ENCODE measurements at places on chromosomes 12 and 14.

DNA sequence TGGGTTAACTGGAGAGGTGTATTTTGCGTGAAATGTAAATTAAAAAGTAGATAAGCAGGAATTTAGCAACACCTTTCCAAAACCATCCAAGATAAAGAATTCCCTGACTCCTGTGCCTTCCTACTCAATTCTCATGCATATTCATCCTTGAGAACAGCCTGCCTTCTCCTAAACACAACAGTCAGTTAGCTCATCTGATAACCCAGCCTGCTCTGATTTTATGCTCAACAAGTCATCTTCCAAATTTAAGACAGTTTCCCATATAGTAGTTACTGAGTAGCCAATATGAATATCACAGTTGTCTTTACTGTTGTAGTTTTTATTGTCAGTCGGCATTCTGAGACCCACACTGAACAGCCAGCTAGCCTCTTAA is 27.1 kb downstream of the CPNE8 start:
- no peak for DNase-seq

- no peak for DNase-seq
These were observed 14.4 kb downstream of the LRCOL1 start for GRCh38 chr12:132596016-132596415.

- no peak for DNase-seq
These were observed 56.4 kb downstream of the KDM5A start for GRCh38 chr12:332581-333205.

GRCh38 chr14:24978862-24979724 is 70.9 kb downstream of the STXBP6 start:
- no peak for DNase-seq

DNA sequence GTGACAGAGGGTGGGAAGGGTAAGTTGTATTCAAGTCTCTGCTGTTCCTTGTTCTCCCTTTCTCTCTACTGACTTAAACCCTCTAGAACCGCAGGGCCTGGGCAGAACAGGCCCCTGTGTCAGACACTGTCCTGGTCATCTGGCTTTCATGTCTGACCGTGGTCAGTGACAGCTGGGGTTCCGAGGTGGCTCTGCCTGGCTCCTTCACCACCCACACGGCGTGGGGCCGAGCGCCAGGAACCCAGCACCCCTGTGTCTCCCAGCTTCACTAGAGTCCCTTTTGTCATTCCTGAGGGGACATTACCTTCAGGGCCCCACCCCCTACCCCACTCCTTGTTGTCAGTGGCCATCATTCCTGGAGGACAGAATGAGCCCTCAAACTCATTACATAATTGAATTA is 168.9 kb downstream of the ADGRD1 start:
- no peak for DNase-seq

DNA sequence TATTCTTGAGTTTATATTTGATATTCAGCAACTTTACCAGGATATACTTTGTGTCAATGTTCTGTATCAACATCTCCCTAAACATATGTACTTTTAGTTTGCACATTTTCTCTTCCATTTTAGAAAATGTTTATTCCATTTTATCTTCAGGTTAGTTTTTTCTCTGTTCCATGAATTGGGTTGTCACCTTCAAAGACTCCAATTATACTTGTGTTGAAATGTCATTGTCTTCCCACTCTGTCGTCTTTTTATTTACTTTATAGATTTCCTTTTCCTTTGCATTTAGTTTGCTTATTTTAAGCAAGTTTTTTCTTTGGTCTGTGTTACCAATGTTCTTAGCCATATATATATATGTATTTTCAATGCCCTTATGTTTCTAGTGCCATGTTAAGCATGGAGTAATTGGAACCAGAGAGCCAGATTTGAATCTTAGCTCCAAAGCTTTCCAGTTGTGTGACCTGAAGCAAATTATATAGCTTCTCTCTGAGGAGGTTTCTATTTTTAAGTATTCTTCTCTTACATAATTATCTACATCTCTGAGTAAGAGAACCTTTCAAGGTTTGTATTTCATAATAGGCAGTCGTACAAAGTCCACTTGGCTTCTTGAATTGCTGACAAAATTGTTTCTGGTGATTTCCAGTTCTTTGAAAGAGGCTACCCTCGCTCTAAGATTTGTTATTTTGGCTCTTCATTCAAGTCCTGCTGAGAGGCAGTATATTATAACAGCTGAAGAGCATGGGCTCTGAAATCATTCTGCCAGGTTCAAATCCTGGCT is 85.8 kb upstream of the DYRK2 start:
- no peak for DNase-seq

DNA sequence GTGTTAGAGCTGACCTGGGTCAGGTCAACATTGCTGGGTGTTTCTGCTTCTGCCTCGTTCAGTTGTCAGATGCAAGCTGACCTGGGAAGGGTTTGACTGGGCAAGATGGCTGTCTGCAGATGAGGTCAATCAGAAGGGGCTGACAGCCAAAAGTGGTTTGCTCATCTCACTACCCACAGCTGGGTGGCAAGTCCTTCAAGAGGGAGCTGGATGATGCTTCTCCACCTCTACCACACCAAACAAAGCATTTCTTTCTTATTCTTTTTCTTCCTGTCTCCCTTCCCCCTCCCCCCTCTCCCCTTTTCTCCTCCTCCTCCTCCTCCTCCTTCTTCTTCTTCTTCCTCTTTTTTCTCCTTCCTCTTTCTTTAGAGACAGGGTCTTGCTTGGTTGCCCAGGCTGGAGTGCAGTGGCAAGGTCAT is 268.2 kb upstream of the PLEKHG7 start:
- DNase-seq = no peak

GRCh38 chr12:47112679-47113078 is 32.9 kb upstream of the AMIGO2 start:
- no peak for DNase-seq

- no peak for DNase-seq
These were observed 665.7 kb upstream of the MDGA2 start for GRCh38 chr14:48341069-48341468.

DNA sequence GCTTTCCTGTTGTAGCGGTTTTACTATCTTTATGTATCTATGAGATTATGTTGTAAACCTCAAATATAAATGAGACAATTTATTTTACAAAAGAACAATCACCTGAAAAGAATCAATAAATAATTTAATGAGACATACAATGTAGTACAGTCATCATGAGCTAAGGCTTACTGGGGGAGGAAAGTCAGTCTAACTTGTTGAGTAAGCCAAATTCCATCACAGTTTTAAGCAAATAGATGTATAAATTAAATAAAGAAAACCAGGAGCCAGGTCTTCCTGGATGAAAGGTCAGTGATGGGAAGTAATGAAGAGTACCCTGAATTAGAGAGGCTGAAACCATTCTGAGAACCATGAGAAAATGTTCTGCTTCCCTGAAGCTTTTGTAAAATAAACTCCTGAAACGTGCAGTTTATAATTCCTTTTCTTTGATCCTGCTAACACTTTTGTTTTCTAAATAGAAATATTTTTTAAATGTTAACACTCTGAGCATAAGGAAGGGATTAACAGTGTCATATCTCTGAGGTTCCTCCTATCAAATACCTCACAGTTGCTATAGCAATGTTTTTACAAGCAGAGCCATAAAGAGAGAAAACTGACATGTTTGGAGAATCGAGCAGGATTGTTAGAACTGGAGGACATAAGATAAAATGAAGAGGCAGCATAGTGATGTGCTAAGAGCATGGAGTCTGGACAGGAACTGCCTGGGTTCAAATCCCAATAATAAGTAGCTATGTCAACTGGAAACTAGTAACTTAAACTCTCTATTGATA is 444.9 kb upstream of the FOXG1 start:
- DNase-seq = no peak

GRCh38 chr14:75047506-75047905 is 3.8 kb downstream of the MLH3 start:
- DNase-seq = no peak

DNA sequence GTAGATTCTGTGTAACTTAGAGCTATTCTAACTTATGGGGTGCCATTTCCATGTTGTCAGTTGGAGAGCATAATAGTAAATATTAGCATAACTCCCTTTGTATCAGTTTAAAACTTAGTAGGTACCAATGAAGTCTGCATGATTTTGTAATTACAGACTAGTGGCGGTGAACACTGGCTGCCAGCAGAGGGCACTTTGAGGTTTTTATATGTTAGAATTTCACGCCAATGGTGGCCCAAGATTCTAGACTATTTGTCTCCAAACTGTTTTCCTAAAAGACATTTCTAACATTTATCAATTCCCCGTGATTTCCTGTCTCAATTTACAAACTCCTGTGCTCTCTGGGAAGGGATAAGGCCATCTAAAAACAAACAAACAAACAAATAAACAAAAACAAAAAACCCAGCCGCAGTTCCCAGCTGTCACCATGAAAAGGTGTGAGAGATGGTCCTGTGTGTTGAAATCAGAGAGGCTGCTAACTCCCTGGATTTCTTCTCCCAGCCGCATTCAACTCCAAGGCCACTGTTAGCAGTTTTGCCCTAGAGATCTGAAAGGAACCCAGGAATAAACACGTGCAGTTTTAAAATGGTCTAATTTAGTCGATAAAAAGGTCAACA is 57.6 kb downstream of the BRMS1L start:
- DNase-seq = peak; percentile 36

DNA sequence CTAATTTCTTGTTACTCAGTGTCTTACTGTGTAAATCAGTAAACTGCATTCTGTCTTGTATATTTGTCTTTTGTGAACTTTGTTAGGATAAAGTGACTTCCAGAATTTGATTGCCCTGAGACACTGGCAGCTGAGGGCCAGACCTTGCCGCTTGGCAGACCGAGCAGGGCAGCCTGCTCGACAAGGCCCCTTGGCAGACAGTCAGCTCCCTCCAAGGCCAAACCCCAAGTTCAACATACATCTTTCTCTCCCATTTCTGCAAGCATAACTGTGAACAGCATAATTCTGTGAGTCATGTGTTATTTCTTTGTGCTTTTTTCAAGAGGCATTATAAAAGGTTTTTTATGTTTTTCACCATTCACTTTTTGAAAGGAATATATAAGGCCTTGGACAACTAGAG is 39.2 kb upstream of the BMAL2 start:
- no peak for DNase-seq

DNA sequence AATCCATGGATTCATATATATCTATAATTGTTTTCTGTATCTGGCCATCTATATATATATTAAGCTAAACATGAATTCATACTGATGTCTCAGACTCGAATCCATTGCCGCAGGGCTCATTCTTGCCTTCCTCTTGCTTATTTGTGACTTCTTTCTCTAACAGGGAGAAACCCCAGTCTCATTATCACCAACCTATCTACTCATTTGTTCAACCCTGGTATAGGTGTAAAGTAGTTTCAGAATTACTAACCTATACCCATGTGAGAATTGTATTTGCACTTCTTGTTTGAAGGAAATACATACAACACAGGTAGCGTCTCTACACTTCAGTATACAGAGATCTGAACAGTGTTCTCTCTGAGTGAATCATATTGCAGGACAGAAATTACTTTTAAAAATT is 77.7 kb downstream of the PTPN11 start:
- no peak for DNase-seq

GRCh38 chr14:105187116-105187515 is 6.0 kb upstream of the NUDT14 start:
- no peak for DNase-seq

GRCh38 chr14:84209031-84209430 is 1320.9 kb upstream of the FLRT2 start:
- no peak for DNase-seq

DNA sequence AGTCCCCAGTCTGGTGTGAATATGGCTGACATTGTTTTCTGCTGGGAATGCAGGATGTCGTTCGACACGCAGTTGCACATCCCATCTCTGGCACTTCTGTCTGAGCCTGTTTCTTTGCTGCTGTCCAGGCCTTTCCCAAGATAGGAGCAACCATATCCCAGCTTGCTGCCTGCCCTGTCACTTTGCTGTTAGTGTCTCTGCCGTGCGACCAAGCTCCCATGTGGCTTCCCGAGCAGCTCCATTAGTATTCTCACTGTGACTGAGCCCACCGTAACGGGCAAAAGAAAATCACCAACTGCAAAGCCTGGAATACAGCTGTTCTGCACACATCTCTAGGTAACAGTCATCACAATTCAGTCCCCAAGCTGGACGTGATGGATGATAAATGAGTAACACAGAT is 66.0 kb upstream of the CPSF6 start:
- no peak for DNase-seq

DNA sequence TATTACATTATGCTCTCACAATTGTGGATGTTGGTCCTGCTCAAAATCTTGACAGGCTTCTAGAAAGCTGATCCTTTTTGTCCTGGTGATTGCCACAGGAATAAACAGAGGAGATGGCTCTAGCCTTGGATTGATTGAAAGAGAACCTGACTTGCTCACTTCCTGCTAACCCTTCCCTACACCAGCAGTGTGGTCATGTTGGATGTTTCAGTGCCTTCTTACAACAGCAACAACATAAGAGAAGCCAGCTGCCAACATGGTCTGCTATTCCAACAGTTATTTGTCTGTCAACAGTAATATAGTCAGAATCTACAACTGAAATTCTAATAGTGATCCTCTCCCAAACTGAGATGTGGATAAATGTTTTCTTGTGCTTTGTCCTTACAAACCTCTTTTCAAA is 311.6 kb upstream of the DIO2 start:
- DNase-seq = no peak

DNA sequence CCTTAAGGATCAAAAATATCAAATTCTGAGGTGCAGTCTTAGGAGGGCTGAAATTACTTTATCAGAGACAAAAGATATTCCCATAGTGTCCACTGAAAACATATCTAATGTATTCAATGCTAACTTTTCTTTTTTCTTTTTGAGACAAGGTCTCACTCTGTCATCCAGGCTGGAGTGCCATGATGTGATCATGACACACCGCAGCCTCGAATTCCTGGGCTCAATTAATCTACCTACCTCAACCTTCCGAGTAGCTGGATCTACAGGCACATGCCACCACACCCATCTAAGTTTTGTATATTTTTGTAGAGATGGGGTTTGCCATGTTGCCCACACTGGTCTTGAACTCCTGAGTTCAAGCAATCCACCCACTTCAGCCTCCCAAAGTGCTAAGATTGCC is 68.3 kb downstream of the ZC3H14 start:
- DNase-seq = no peak

DNA sequence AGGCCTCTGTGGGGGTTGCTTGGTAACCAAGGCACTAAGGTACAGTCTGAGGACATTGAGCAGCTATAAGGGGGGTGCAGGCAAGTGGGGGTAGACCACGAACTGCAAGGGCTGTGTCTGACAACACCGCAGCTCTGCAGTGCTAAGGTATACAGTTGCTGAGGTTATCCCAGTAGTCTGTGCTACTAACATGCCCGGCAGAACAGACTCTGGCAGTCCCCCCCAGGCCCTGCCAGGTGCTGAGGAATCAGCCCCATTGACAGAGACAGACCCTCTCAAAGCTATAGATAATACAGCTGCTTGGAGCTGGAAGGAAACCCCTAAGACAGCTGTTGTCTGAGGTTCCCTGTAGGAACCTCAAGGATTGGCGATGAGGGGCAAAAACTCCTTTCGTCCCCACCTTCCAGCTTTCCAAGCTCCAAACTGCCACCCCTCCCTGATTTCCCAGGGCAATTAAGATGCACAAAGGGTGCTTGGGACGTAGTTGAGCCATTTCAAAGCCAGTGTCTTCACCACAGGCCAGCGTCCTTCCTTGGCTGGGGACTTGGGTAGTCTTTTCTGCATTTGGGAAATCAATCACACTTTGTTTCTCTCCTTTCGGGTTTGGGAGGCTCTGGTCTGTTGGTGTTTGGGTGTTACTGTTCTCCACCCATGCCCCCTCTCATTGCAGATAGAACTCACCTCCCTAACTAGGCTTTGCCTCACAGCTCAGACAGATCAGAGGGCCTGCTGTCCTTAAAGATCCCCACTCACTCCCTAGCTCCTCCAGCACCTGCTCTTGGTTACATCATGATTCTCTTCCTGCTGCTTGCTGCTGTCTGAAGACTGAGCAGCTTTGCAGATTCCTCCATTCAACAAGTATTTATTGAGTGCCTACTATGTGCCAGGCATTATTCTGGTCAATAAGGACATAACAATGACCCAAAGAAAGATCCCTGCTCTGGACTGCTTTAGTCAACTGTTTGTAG is 2.0 kb upstream of the MYH7 start:
- no peak for DNase-seq
